ENCODE measurements at places on chromosomes 5 and 9. TPM values are rescaled to one million over a fixed set of nuclear protein-coding genes. Genes with fewer than 3 reads are reported as not detected.

Gene ADAMTS13
- total RNA-seq = 0.60 TPM

Gene ARSK
- 7.5 TPM for total RNA-seq

Gene DMRT2
- not detected for total RNA-seq

Gene SARDH
- 0.07 TPM for total RNA-seq

Gene ENC1
- 4.4 TPM for total RNA-seq

Gene MOB3B
- total RNA-seq = 11.9 TPM

Gene CDH6
- 0.07 TPM for total RNA-seq

Gene FAM120AOS
- 45.5 TPM for total RNA-seq

Gene CARTPT
- not detected for total RNA-seq

Gene MARCHF6
- 73.9 TPM for total RNA-seq

Gene LCN1
- 0.26 TPM for total RNA-seq

Gene PGM5
- total RNA-seq = not detected

Gene FYB1
- 11.5 TPM for total RNA-seq

Gene PLEKHG4B
- 1.8 TPM for total RNA-seq

Gene TRPM3
- not detected for total RNA-seq

Gene RPL35
- 2,790 TPM for total RNA-seq

Gene SMIM33
- total RNA-seq = not detected

Gene OR2V1
- total RNA-seq = not detected

Gene PDZD2
- 0.42 TPM for total RNA-seq

Gene GABRA6
- not detected for total RNA-seq

Gene GABRA1
- not detected for total RNA-seq

Measured in A549 treated with AZD2906 at 1 μM for 4 hours (cell line).